ENCODE measurements at places on chromosomes 11 and 22.

- no peak for DNase-seq
These were observed 3.2 kb upstream of the PRR5 start for GRCh38 chr22:44698531-44699421.

DNA sequence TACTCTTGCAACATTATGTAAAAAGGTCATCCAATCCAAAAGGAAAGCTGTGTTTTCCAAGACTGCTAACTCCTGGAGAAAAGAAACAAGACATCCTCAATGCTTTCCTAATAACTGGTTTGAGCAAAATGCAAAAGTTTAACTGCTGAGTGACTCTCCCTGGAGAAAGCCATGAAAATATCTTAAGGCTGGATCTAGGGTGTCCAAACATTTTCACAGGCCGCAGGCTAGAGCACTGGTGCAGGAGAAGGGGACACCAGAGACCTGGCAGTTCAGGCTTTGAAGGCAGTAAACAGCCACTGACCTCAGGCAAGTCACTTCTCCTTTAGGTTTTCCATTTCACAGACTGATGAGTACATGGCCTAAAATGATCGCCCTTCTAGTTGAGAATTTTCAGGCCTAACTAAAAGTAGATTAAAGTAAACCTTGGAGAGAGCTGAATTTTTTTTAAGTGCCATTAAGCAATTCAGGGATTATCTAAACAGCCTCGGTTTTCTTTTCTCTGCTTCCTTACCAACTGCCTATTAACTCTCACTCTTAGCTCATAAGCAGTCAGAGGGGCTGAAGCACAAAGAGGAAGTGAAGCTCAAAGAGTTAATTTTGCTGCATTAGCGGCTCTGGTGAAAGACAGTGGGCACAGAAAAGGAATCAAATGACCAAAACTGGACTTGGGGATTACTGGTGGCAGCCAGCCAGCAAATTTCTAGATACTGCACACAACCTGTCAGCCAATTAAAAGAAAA, 2.3 kb downstream of the CHKA start:
- no peak for DNase-seq

DNA sequence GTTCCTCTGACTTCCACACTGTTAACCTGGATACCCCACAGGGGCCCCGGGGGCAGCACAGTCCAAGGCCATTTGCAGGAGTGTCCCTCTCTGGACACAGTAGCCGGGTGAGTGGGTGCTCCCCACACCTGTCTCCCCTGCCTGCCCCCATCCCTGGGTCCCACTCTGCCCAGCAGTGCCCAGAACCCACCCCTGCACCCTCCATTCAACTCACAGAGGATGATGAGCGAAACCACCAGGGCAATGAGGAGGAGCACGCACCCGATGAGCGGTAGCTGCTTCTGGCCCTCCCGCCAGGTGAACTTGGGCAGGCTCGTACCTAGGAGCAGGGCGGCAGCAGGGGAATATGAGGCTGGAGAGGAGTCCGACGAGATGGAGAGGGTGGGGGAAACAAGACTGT, 12.2 kb downstream of the TMPRSS13 start:
- DNase-seq = no peak

DNA sequence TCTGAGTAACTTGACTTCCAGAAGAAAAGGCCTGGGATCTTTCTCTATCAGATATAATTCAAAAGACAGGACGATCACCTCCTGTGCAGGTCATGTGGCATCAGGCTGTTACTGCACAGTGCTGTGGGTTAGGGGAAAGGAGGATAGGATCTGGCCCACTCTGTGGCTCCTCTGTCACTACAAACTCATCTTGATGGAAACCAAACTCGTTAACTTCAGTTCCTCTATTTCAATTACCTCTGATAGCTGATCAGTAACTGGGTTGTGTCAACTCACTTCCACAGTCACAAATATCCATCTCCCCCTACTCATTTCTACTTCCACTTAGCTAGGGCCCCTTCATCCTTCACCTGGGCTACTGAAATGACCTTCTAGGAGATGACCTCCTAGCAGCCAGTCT, 95.2 kb downstream of the RCN1 start:
- no peak for DNase-seq

- no peak for DNase-seq
These were observed 2.8 kb downstream of the CD82 start for GRCh38 chr11:44568331-44568657.

GRCh38 chr11:65445101-65445603, 22.6 kb downstream of the NEAT1 start:
- no peak for DNase-seq

DNA sequence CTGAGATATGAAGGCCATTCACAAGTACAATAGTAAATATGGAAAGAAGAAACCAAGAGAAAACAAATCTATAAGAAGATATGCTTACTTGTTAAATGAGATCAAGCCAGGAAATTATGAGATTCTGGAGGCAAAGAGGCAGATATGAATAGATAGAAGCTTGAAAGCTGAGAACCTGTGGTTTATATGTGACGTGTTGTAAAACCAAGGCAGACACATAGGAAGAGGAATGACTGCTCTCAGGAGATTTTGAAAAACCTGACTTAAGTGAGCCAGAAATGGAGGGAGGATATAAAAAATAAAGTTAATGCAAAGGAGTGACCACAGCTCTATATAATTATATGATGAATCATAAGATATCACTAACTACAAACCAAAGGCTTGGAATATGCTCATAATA, 1160.5 kb upstream of the CNTN5 start:
- no peak for DNase-seq

- DNase-seq = no peak
These were observed 74.3 kb downstream of the BTBD10 start for GRCh38 chr11:13388741-13389140.

DNA sequence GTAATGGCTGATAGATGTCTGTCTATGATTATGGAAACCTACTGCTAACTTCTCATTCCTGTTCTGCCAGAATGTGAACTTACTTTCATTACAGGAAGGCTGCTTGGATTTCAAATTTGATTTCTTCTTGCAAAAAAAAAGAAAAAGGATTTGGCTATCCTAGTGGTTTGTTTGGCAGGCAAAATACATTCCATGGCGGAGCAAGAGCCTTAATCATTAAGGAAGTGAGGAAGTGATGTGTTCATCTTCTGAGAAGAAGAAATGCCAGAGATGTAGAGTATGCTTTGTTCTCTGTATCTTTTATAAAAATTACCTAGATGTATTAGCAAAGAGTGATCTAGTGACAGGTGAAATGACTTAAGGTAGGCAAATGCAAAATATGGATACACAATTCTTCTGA, 356.3 kb downstream of the SOX6 start:
- DNase-seq = no peak

DNA sequence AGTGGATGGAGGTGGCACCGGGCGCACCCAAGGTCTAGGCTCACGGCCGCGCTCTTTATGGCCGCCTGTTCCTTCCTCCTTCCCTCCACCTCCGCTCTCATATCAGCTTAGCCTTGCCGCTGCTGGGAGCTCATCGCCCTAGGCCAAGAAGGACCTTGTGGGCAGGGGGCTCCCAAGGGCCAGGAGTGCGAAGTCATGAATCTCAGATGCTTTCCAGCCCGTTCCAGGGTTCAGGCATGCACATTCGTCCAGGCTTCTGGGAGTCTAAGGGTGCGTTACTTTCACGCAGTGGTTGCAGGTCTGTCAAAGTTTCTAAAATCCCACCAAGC, 4.1 kb upstream of the GALR3 start:
- DNase-seq = no peak

DNA sequence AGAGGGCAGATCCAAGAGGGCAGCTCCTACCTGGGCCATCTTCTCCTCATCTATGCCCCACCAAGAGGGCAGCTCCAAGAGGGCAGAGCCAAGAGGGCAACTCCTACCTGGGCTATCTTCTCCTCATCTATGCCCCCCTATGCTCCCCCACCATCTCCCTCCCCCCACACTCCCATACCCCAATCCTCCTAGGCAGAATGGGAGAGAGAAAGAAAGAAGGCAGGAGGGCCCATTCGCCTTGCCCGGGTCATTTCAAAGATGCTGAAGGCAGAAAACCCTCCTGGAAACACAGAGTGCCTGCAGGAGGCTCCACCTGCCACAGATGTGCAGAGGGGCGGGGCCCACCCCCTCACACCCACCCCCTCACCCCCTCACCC, 78.5 kb downstream of the BUD13 start:
- DNase-seq = no peak

DNA sequence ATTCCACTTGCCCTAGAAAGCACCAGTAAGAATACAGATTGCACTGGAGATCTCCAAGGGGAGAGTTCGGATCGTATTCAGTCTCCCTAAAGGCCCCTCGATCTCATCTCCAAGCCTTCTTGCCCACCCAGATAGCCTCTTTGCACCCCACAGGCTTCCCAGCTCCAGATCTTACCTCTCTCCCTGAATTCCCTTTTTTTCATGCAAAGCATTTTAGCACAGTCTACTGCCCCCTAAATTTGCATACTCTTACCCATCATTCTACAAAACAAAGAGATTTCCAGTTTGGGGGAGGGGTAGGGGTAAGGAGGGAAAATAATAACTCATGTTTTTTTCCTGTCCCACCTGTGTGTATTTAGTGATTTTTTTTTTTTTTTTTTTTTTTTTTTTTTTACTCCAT, 105.2 kb downstream of the NAV2 start:
- DNase-seq = no peak

GRCh38 chr22:50544078-50544745, 1.5 kb upstream of the KLHDC7B start:
- peak; percentile 84 for DNase-seq

DNA sequence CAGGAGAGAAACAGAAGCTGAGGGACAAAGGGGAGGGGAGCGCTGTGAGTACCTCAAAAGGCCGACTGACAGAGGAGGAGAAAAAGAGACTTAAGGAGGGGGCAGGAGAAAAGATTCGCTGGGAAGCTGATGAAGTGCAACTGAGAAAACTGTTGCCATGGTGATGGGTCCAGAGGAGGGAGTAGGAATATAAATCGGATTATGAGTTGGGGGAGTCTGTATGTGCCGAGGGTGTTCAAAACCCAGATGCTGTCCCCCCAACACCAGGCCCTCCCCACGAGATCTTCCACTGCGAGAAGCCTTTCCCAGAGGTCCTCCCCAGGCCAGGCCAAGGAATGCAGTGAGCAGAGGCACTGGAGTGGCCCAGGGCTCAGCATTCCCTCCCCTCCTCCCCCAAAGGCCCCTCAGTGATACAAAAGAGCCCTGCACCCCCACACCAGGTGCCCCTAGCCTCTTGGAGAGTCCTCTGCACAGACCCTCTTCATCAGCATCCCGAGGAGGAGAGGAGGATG, 13.7 kb upstream of the BCL9L start:
- DNase-seq = no peak

DNA sequence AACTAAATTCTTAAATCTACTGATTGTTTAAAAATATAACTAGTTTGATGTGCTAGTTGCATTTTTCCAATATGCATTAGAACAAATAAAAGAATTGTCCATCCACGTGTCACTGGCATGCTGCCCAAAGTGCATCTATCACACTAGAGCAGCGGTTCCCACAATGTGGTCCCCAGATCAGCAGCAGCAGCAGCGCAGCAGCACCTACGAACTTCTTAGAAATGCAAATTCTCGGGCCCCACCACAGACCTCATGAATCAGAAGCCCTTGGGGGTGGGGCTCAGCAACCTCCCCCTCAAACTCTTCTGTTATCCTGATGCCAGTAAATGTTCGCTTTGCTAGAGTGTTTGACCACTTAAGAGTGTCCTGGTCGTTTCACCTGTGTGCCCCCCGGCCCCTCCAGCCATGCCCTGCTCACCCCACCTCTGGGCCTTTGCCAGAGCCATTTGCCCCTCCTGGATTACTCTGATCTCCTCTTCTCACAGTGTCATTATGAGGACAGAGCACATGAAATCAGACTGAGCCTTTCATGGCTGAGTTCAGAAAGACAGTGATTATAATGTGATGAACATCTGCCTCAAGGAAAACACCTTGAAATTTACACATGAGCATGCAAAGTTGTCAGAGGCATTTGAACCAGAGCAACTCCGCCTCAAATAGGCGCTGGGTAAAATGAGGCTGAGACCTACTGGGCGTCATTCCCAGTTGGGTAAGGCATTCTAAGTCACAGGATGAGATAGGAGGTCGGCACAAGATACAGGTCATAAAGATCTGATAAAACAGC, 12.6 kb upstream of the VSIG10L2 start:
- no peak for DNase-seq

DNA sequence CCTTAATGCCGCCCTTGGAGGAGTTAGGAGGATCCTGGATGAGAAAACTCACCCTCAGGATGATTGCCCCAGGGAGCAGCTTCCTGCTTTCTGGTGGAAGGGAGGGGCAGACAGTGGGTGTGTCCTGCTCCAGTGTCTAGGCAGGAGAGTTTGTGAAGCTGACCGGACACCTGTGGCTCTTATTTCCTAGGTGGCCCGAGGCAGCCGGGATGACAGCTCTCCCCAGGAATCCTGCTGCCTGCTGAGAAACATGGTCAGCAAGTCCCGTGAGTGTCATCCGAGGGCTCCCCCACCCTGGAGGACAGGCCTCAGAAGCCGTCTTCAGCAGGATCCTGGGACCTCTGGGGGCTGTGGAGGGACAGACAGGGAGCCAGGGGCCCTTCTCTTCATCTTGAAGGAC, 50.4 kb downstream of the ST3GAL4 start:
- no peak for DNase-seq

DNA sequence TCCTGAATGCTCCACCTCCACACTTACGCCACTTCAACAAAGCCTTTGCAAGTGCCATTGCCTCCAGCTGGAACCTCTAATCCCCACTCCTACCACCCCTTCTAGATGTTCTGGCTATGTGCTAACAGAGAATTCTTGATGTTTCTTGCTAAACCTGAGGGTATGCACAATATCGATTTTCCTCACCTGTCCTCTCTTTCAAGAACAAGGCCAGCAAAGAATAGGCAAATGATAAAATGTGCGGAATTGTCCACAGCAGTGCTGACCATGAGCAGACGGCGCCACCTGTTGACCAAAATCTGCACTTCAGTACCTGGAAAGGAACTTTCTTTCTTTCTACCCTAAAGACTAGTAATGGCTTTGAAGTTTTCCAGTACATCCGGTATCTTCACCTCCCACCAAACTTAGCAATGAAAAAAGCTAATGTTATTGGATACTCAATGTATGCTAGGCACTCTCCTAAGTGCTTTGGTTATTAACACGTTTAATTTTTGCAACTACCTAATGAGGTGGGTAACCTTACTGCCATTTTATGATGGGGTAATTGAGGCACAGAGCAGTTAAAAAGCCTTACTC, 3.4 kb downstream of the TIMM10 start:
- no peak for DNase-seq

DNA sequence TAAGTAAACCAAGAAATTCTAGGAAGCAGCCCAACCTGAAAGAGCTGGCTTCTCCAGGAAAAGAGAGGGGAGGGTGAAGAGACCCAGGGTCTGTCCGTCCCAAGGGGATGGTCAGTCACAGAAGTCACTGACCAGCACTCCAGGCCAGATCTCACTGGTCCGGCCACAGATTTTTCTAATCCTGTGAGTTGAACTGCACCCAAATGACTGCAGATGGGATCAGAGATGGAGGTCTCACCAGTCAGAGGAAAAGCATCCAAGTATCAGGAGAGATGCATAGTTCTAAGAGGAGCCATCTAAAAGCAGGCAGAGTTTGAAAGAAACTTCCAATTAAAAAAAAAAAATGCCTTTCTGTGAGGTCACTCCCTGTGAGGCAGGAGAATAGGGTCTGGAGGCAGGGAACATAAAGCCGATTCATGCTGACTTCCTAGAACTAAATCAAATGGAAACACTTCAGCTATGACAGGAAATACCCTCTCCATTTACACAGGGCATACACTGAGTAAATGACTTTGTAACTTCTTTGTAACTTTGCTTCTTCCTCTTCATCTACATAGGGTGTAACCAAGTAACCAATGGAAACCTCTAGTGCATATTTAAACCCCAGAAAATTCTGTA, 144.5 kb downstream of the CCDC34 start:
- no peak for DNase-seq

Data from stimulated activated CD8-positive, alpha-beta memory T cell treated with anti-CD3 and anti-CD28 coated beads, Interleukin-7, amount 100 ng/mL, for 48 hours (primary cell).